NCI-H1048 (cell line): ENCODE measurements at places on chromosomes 7 and 10.

- DNase-seq = no peak
Measured at GRCh38 chr10:93236393-93237040, 162.8 kb downstream of the CYP26A1 start.

DNA sequence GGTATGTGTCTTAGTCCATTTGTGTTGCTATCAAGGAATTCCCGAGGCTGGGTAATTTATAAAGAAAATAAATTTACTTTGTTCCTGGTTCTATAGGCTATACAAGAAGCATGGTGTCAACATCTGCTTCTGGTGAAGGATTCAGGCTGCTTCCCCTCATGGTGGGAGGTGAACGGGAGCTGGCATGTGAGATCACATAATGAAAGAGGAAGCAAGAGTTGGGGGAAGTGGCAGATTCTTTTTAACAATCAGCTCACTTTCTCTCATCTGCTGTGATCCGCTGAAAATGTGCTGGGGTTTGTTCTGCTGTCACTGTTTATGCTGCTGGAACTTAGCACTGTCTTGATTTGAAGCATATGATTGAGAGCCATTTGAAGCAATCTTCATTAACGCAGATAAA lies 730.0 kb upstream of the SORCS1 start:
- DNase-seq = no peak

DNA sequence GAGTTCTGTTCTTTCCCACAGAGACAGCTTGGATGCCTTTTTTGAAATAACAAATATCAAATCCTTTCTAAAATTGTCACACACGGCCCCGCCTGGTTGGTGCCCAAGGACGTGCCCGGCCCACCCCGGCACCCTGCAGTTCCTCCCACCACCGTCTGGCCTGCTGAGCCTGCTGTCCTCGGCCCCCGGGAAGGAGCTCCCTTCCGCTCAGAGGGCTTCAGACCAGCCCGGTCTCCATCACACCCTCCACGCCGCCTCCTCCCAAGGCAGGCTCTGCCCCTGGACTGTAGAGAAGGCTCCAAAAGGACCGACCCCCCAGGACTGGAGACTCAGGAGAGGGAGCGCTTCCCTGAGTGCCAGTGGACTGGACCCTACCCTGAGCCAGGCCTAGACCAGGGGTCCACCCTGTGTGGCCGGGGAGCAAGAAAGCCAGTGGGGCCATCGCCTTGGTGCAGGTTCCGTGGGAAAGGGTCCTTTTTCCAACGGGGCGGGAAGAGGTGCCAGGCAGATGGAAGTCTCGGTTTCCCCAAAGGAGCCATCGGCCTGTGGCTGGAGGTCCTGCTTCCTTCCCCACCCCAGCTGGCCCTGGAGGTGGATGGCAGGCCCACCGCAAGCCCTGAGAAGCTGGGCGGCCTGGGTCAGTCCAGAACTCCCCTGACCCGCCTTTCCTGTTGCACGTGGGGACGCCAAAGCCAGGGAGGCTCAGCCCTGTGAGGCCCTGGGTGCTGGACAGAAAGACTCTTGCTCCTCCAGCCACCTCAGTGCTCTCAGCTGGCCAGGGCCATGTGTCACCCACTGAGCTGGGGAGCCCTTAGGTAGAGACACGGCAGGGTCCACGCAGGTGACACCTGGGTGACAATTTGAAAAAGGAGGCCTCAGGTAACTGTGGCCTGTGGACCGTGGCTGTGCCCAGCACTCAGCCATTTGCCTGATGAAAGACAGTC lies 69.8 kb downstream of the PWWP2B start:
- no peak for DNase-seq

- no peak for DNase-seq
Measured at GRCh38 chr7:1886361-1887064, 216.4 kb downstream of the ELFN1 start.

- no peak for DNase-seq
Measured at GRCh38 chr7:132090444-132090843, 485.8 kb downstream of the PLXNA4 start.

DNA sequence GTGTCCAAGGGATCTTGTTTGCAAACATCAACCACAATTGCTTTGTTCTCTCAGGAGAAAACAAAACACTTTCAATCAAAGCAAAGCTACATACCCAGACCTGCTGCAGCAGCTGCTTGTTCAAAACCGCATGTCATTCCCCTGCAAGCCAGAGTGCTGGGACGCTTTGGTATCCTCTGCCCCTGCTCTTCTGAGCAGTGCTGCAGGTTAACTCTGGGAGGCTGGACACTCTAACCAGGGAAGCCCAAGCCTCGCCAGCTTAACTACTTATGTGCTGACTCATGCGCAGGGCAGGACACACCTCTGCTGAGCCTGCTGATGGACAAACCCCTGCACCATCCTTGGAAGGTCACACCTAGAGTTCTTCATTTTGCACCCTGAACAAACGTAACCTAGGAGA lies 28.2 kb upstream of the ASAH2 start:
- no peak for DNase-seq

GRCh38 chr7:20440472-20441105 lies 109.9 kb downstream of the ITGB8 start:
- no peak for DNase-seq

DNA sequence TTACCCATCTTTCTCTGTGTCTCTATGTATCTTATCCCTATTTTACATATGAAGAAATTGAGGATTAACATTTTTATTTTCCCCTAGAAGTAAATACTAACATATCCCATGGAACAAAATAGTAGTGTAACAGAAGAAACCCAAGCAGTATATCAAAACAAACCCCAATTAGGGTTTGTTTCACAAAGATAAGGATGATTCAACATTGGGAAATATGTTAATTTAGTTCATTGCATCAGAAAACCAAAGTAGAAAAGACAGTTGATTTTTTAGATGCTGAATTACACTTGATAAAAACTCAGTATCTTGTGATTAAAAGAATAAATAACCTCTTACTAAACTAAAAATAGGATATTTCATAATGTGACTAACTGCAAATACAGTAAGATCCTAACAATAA lies 87.8 kb downstream of the GLCCI1 start:
- no peak for DNase-seq

DNA sequence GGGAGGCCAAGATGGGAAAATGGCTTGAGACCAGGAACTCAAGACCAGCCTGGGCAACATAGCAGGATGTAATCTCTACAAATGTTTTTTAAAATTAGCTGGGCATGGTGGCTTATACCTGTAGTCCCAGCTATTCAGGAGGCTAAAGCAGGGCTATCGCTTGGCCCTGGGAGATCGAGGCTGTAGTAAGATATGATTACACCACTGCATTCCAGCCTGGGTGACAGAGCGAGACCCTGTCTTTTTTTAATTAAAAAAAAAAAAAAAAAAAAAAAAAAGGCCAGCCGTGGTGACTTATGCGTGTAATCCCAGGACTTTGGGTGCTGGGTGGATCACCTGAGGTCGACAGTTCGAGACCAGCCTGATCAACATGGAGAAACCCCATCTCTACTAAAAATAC lies 27.4 kb downstream of the MYOF start:
- no peak for DNase-seq

- DNase-seq = no peak
Measured at GRCh38 chr7:47091141-47091540, 490.8 kb downstream of the TNS3 start.

DNA sequence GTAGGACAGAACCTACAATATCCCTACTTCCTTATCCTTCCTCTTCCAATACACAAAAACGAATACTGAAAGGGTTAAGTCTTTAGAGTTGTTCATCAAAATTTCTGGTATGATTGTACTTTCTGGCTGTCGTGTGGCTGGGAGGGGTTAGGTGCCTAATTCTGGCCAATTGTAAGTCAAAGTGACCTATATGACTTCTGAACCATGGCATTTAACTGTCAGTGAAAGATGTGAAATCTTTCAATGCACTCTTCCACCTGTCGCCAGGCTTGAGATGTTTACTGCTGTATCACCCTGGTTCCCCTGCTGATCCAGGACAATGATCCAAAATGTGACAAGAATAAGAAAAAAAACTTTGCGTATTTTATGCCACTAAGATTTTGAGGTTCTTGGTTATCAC lies 20.8 kb downstream of the EPC1 start:
- DNase-seq = no peak

DNA sequence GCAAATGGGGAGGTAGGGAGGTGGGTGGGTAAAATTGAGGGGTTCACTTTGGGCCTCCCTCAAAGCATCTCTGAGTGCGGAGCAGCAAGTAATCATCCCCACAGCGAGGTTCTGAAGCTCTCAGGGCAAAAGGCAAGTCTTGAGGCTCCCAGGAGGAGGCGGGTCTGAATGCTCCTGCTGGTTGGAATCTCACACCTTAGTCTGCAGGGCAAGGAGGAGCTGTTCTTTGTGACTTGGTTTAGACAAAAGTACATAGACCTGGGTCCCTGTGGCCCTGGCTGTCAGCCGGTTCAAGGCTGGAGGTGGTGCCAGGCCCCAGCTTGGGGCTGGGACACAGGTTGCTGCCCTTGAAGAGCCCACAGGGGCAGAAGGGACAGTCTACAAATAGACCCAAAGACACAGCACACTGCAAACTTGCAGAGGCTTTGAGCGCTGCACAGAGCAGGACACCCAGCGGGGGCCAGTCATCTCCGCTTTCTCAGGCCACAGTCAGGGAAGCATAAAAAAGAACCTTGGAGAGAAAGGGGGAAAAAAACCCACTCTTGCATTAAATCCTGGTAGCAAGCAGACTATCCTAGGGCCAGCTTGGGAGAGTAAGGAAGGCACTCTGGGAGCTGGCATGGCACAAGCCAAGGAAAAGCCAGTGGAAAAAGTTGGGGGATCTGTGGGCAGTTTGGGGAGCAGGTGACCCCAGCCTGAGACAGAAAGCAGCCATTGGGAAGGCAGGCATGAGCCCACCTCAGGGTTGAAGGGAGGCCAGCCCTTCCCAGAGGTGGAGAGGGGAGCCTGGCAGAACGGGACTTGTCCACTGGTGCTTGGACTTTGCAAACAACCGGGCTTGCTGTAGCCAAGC lies 926 bp upstream of the C10orf71 start:
- DNase-seq = no peak

DNA sequence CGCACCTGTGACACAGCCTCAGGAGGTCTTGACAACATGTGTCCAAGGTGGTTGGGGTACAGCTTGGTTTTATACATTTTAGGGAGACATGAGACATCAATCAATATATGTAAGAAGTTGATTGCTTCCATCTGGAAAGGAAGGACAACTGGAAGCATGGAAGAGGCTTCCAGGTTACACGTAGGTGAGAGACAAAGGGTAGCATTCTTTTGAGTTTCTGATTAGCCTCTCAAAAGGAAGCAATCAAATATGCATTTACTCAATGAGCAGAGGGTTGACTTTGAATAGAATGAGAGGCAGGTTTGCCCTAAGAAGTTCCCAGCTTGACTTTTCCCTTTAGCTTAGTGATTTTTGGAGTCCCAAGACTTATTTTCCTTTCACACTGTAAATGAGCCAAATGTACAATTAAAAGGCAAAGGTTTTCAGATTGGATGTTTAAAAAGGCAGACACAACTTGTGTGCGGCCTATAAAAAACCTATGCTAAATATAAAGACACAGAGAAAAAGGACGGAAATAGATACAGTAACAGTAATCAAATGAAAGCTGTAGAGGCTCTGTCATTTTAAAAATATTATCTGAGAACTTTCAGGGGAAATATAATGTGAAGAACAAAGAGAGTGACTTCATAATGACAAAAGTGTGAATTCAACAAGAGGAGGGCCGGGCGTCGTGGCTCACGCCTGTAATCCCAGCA lies 65.7 kb upstream of the LANCL2 start:
- no peak for DNase-seq

DNA sequence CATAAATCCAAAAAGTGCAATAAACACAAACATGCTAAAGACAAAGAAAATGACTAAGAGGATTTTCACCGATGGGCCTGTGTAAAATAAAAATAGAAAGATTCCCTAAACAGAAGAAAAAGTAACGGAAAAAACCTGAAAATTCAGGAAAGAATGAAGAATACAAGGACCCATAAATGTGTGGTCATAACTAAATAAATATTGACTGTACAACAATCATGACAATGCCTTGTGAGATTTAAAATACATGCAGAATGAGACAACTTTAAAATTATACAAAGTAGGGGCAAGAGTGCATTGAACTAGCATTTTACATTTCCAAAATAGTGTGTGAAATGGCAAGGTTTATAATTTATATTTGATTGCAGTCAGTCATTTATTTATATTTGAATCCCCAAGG lies 409.1 kb upstream of the ANKRD30A start:
- no peak for DNase-seq

- DNase-seq = no peak
Measured at GRCh38 chr7:130768854-130769253, 34.8 kb upstream of the KLF14 start.
